ENCODE measurements at places on chromosomes 11 and 22.

GRCh38 chr22:47295226-47295901 lies 532.9 kb downstream of the TBC1D22A start:
- DNase-seq: no peak

DNA sequence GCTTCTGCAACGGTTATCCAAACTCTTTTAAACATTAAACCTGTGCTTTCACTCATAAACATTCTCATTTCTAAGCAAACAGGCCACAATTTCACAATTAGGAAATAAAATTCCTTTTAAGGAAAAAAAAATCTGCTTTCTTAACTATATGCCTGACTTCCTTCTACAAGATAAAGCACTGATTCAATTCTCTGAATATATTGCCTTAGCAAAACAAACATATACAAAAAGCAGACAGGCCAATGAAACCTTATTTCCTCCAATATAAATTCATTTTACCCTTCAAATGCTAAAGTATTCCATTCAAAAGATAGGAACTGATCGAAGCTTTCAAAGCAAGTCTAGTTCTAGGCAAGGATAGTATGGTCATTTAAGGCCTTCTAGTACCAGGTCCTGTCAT lies 76.7 kb downstream of the PHF21A start:
- DNase-seq: no peak

GRCh38 chr11:72406540-72407527 lies 27.5 kb downstream of the CLPB start:
- DNase-seq: no peak

GRCh38 chr22:48310740-48311139 lies 1516.9 kb downstream of the BRD1 start:
- no peak for DNase-seq

DNA sequence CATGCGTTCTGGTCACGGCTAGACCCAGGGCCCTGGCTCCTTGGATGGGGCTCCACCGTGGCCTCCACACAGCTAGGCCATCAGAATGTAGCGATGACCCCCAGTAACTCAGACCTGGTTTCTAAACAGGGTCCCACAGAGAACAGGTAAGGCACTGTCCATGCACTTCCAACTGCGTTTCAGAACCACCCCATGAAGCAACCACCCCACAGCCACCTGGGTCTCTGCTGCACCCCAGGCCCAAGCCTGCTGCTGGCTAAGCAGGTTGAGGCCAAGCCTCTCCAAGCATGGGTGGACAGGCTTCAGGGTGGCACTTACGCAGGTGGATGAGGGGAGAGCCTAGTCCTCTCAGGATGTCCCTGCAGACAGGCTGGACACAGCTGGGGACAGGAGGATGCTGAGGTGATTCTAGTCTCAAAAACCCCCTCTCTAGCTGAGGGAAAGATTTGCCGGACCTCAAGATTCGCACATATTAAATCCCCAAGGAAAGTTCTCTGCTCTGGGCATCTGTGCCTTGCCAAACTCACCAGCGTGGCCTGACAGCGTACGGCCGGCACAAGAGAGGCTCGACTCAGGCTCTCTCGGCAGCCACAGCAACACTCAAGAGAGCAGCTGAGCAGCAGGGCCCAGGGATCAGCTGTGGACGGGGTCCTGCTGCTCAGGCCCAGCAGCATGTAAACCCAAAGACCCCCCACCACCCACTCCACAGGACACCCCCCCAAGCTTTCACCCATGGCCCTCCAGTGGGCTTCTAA lies 141.6 kb downstream of the CRYBB2 start:
- no peak for DNase-seq

GRCh38 chr11:28342716-28343115 lies 234.5 kb downstream of the METTL15 start:
- DNase-seq: peak; percentile 34

DNA sequence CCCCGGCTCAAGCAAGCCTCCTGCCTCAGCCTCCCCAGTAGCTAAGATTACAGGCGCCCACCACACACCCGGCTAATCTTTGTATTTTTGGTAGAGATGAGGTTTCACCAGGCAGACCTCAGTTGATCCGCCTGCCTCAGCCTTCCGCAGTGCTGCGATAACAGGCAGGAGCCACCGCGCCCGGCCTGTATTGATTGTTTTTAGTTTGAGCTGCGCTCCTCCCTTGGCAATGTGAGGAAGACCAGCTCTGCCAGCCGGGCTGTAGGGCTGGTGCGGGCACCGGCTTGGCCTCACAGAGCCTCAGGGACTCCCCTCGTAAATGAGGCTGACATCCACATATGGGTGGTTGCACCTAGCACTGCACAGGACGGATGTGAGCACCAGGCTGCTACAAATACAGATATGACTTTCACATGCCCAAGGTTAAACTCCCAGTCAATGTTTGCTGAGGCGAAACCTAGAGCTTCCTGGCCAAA lies 7.5 kb upstream of the SLC2A11 start:
- no peak for DNase-seq

DNA sequence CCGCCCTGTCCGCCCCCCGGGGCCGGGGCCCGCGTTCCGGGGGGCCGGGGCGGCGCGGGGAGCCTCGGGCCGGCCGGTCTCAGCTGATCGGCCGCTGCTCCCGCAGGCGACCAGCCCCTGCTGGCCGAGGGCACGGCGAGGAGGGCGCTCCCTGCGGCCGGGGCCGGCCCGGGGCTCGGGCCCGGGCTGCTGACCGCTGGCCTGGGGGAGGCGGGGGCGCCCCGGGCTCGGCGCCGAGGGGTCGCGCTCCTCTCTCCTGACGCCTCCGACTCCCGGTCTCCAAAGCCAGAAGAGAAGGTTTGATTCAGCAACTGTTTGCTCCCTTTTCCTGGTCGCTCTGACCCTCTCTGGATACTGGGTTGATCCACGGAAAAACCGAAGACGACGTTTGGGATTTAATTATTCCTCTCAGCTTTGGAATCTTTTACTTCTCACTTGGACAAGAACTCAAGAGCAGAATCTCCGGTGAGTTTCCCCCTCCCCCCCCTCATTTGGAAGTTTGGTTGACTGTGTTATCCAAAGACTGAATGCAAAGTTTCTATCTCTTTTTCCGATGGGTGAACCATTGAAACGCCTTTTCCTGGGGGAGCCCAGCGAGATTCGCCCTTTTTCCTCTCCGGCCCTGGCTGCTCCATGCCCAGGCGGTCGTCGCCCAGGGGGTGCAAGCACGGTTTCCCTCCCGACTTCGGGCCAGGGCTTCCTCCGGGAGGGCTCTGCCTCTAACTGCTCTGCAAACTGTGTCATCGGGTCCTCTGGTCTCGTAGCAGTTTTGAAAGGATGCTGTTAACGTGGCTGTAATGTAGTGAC lies 725 bp downstream of the KDM2A start:
- peak; percentile 49 for DNase-seq

- DNase-seq: peak; percentile 21
These were observed 683 bp downstream of the PLA2G6 start for GRCh38 chr22:38180841-38181452.

DNA sequence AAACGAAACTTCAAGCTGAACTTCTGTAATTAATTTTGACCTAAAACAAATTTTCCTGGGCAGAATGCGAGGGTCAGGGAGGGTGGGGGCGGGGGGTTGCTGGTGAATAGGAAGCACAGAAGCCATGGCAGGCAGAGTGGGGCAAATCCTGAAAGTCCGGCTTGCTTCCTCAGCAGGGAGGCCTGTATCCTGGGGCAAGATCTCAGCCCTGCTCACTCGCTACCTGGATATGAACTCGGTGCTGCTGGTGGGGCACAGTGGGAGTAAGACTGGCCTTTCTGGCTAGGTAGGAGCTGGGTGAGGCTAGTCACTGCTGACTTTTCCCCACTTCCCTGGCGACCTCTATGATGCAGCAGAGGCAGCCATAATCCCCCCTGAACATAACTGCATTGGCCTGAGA lies 168.9 kb upstream of the CHORDC1 start:
- no peak for DNase-seq

GRCh38 chr11:76788661-76789442 lies 5.7 kb downstream of the TSKU start:
- DNase-seq: no peak

GRCh38 chr11:82869657-82870056 lies 30.6 kb downstream of the PRCP start:
- DNase-seq: no peak

DNA sequence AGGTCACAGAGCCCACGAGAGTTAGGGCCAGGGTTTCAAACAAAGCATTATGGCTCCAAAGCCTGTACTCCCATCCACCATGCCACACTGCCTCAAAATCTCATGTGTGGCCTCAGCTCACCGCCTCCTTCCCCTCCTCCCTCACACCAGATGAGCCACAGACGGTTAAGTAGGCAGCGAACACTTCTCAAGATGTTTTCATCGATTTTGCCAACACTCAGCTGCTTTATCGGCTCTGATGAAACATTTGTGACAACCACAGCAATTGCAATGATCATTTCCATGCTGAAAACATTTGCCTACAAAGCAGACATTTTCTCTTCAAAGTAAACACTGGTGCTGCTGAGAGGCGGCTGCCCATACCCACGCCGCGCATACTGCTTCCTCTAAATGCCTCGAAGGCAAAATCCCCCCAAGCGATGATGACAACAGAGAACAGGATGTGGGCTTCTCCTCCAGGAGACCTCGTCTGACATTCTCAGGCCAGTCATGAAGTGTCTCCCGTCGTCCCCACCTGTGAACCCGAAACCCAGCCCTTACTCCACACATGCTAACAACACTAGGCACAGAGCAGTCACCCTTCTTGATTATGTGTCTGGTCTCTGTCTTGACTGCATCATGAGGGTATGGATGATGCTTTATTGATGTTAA lies 599.2 kb downstream of the SOX6 start:
- DNase-seq: peak; percentile 14

DNA sequence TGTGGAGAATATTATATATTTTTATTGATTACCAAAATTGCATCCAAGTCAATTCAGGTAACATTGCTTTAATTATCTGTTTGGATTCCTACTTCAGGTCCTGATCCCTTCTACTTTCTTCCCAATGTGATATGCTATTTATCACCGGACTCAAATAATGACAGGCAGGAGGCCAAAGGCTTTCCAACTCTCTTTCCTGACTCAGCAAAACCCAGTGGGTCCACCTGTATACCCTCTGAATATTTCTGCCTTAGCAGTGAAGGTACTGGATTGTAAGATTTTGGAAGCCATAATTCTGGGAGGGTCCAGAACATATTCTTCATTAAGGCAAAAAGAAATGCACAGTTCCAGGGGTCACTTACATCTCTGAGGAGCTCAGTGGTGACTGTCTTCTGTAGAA lies 260.2 kb upstream of the UBASH3B start:
- no peak for DNase-seq

DNA sequence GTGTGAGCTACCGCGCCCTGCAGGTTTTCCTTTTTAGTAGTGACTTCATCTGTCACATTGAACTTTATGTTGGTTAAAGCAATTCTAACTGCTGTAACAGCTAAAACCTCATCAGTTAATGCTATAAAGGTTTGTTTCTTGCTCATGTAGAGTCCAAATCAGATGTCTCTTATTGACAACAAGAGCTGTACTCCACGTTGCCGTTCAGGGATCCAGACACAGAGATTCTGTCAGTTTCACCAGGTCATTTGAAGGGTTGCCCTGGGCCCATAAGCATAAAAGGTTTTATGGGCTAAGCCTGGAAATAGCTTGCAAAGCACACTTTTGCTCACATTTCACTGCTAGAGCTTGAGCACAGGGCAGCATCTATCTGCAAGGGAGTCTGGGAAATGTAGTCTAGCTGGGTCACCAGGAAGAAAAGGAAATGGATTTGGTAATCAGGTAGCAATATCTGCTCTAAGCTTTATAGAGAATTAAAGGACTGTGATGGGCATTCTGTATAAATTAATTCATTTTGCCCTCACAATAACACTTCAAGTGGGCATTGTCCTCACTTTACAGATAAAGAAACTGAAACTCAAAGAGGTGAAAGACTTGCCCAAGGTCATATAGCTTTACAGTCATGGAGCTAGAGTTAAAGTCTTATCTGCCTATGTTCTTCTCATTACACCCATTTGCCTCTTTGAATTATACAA lies 25.2 kb upstream of the PTPRJ start:
- no peak for DNase-seq

DNA sequence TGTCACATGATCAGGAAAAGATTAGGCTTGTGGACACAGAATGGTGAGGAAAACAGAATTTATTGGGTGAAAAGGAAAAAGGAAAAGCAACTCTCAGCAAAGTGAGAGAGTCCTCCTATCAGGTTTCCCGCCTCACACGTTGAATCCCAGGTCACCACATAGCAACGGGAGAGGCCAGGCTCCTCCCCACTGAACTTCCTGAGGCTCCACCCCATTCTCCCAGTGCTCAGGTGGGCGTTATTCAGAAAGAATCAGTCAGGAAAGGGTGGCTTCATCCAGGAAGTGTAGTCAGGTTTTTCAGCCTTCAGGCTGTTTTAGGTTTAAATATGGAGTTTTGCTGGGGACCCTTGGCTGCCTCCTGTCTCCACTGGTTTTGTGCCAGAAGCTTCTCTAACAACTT lies 66.9 kb downstream of the SPON1 start:
- DNase-seq: no peak

DNA sequence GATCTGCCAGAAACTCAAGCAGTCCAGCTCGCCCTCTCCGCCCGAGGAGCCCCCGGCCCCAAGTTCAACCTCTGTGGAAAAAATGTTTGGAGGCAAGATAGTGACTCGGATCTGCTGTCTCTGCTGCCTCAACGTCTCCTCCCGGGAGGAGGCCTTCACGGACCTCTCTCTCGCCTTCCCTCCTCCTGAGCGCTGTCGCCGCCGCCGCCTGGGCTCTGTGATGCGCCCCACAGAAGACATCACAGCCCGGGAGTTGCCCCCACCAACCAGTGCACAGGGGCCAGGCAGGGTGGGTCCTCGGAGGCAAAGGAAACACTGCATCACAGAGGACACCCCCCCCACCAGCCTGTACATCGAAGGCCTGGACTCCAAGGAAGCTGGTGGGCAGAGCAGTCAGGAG lies 20.8 kb downstream of the USP35 start:
- no peak for DNase-seq

GRCh38 chr22:49019737-49020713 lies 807.6 kb downstream of the BRD1 start:
- DNase-seq: no peak

DNA sequence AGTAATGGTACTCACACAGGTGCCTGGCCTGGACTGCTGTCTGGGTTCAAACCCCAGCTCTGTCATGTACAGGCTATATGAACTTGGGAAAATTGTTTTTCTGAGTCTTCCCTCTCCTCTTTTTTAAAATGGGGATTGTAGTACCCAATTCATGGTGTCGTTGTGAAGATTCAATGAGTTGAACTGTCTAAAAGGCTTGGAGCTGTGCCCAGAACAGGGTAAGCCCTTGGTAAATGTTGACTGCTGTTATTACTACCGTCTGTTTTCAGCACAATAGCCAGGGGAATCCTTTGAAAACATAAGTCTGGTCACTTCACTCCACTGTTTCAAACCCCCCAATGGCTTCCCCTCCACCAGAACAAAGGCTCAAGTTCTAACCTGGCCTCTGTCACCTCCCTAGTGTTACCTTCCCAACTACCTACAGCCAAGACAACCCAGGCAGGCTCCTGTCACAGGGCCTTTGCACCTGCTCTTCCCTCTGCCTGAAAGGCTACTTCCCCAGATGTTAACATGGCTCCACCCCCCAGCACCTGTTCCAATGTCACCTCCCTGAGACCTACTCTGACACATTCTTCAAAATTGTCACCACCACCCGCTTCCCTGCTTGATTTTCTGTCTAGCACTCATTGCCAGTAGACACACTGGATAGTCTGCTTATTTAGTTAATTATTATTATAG lies 152.8 kb downstream of the CHST1 start:
- no peak for DNase-seq

All from ELR (cell line).